ENCODE measurements at places on chromosomes 3 and 15.

GRCh38 chr15:92900731-92901071, 577 bp downstream of the CHD2 start:
- no peak for DNase-seq

- DNase-seq = no peak
Observed at GRCh38 chr15:34011481-34011880, 27.5 kb downstream of the AVEN start.

- DNase-seq = no peak
Observed at GRCh38 chr3:54871867-54872266, 56.0 kb downstream of the LRTM1 start.

GRCh38 chr3:182671541-182671940, 121.8 kb upstream of the ATP11B start:
- DNase-seq = no peak

DNA sequence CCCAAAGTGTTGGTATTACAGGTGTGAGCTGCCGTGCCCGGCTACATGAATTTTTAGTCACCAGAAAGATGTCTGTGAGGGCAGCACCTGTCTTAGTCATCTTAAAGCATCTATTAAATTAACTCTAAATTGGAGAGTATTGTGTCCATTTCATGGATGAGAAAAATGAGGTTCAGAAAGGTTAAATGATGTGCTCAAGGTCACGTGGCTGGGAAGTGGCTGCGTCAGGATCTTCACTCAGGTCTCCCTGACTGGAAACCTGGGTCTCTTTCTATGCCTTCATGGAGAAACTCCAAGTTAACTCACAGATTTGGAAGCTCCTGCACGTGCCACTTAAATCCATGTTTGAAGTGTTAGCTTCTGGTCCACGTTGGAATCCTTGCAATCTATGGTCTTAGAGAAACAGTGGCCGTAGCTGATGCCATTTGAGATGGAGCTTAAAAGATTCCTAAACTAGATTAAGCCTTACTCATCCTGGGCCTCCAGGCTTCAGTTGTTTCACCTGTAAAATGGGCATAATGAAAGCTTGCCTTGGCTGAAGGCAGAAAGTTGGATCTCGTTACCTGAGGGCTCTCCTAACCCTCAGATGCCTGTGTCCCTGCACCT, 5.2 kb upstream of the TMEM40 start:
- DNase-seq = no peak

DNA sequence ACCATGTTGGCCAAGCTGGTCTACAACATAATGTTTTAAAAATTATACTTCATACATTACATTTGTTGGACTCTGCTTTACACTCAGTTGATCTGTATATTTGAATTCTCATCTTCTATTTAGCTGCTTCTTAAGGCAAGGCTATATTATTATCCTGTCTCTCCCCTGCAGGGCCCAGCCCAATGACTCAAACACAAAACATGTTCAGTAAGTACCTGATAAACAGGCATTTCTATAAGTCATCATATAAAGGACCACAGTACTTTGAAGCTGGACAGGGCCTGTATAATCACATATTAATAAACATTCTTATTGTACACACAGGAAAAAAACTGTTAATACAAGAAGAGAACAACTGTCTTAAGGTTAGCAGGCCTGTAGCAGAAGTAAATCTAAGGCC, 36.2 kb downstream of the NGLY1 start:
- DNase-seq = no peak

GRCh38 chr3:194483850-194484249, 3.0 kb downstream of the ATP13A3 start:
- DNase-seq = no peak

Data from WTC11 (cell line).